ENCODE measurements at places on chromosomes 12 and 14.

GRCh38 chr12:104303538-104304151 lies at the start of gene EID3:
EID3 (plus strand) TSS chr12:104303739; CDS start chr12:104303935, 196 bp downstream.
- peaks cover 49% of the 10 kb centered on the region for H3K4me1 ChIP-seq
- H3K27ac ChIP-seq: peak within 1 kb of the TSS; percentile 97
- H3K36me3 ChIP-seq: peaks cover 12% of the 10 kb centered on the region
- DNase-seq: peak; percentile 81

GRCh38 chr14:63470962-63471793 lies 72.0 kb downstream of the PPP2R5E start:
- no peak overlapping the region for H3K4me3 ChIP-seq
- H3K36me3 ChIP-seq: no peaks in the 10 kb centered on the region
- H3K27me3 ChIP-seq: no peaks in the 10 kb centered on the region
- H3K27ac ChIP-seq: no peak overlapping the region
- no peak for DNase-seq

GRCh38 chr12:87464565-87464964 lies 564.6 kb downstream of the C12orf50 start:
- H3K27me3 ChIP-seq: no peaks in the 10 kb centered on the region
- H3K36me3 ChIP-seq: no peaks in the 10 kb centered on the region
- H3K4me3 ChIP-seq: no peak overlapping the region
- H3K4me1 ChIP-seq: no peaks in the 10 kb centered on the region
- no peak for DNase-seq

DNA sequence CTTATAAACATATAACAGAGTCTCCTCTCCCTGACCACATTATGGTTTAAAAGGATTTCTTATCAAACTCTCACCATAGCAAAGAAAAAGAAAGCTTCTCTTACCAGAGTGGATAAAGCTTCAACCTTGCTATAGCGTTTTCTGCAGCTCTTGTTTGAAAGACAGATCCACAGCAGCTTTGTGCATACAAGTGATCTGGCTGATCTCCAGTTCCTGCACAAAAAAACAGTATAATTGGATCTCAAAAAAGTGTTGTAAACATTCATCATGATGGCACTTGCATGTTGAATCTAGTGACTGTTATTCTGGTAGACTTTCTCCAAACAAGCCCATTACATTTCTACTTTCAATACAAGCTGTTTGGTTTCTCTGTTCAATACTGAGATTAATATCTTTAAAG lies 178.9 kb upstream of the MGAT4C start:
- no peaks in the 10 kb centered on the region for H3K36me3 ChIP-seq
- DNase-seq: no peak
- H3K4me3 ChIP-seq: no peak overlapping the region
- no peak overlapping the region for H3K27ac ChIP-seq

DNA sequence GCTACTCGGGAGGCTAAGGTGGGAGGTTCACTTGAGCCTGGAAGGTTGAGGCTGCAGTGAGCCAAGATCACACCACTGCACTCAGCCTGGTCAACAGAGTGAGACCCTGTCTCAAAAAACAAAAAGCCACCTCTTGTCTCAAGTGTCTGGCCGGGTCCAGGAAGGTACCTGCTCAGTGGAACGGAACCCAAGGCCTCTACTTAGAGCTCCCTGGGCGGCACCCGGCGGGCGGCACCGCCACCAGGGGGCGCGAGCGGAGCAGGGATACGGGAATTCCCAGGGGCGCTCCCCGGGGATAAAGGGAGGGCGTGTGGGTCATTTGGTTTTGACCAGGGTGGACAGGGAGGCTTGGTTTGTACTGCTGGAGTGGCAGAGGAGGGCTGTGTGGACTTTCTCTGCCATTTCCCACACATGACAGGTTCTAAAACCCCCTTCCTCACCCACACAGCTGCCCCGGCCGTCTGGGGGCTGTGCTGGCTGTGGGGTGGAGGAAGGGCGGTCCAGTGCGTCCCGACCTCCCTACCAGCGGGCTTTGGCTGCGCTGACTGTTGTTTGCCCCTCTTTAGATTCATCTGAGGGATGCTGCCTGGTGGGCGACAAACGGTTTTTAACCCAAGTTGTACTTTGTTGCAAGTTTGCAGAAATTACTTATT lies 91.4 kb downstream of the SETD3 start:
- H3K27ac ChIP-seq: no peak overlapping the region
- H3K27me3 ChIP-seq: peaks cover 18% of the 10 kb centered on the region
- H3K4me3 ChIP-seq: no peak overlapping the region

DNA sequence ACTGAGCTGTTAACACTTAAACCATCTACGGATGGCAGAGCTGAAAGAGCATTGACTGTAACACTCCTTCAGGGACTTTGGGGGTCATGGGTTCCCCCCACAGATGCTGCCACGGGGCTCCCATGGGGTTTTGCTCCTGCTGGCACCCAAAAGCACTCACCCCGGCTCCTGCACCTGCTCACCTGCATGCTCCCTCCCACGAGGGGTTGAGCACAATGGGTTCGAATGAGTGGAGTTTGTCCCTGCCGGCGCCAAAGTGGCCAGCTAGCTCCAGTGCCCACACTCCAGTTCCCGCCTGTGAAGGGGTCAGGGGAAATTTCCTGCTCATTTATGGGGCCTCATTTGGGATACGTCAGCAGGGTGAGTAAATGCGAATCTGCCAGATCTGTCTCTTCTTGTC lies 40.7 kb downstream of the TNFAIP2 start:
- peaks cover 1% of the 10 kb centered on the region for H3K36me3 ChIP-seq
- H3K27me3 ChIP-seq: peaks cover 8% of the 10 kb centered on the region
- DNase-seq: no peak
- H3K4me1 ChIP-seq: peaks cover 4% of the 10 kb centered on the region

DNA sequence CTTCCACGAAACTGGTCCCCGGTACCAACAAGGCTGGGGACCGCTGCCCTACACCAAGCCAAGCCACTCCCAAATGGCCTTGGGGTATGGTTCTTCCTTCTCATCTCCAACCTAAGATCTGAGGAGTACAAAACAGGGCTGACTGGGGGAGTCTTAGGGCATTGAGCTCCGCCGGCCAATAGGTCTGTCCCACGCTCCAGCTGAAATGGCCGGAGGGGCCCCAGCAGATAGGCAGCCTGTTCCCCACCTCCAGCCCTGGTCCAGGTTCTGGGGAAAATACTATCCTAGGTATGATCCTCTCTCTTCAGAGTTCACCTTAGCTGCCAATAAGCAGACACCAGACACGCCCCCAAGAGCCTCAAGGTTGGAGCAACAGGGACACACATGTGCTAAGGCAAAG lies 90.2 kb downstream of the ACTN1 start:
- H3K27ac ChIP-seq: no peak overlapping the region
- no peaks in the 10 kb centered on the region for H3K27me3 ChIP-seq
- no peaks in the 10 kb centered on the region for H3K4me1 ChIP-seq
- peaks cover 2% of the 10 kb centered on the region for H3K36me3 ChIP-seq

- no peaks in the 10 kb centered on the region for H3K4me1 ChIP-seq
- H3K4me3 ChIP-seq: no peak overlapping the region
- peaks cover 39% of the 10 kb centered on the region for H3K27me3 ChIP-seq
- H3K36me3 ChIP-seq: no peaks in the 10 kb centered on the region
- DNase-seq: no peak
Measured at GRCh38 chr14:87794561-87794960, 198.4 kb downstream of the GALC start.

DNA sequence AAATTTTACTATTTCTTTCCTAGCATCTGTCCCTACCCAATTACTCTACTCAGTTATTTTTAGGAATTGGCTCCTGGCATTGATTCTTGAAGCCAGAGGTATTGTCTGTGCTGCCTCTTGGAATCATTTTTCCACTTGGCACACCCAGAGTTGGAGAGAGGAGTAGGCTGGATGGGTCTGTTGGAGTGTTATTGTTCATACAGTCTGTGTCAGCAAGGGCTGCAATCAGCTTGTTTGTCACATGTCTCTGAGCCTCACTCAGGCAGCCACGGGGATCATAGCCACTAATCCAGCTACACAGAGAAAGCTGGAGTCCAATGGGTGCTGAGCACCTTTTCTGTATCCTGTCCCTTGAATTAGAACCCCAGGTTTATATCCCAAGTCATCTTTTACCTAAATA lies 176.0 kb upstream of the DYRK2 start:
- no peak overlapping the region for H3K27ac ChIP-seq
- no peaks in the 10 kb centered on the region for H3K4me1 ChIP-seq
- DNase-seq: no peak
- H3K4me3 ChIP-seq: no peak overlapping the region
- no peaks in the 10 kb centered on the region for H3K27me3 ChIP-seq
- no peaks in the 10 kb centered on the region for H3K36me3 ChIP-seq

GRCh38 chr12:72605975-72606374 lies 333.8 kb downstream of the TRHDE start:
- no peaks in the 10 kb centered on the region for H3K4me1 ChIP-seq
- H3K4me3 ChIP-seq: no peak overlapping the region
- no peak overlapping the region for H3K27ac ChIP-seq
- no peaks in the 10 kb centered on the region for H3K36me3 ChIP-seq
- no peaks in the 10 kb centered on the region for H3K27me3 ChIP-seq
- no peak for DNase-seq

DNA sequence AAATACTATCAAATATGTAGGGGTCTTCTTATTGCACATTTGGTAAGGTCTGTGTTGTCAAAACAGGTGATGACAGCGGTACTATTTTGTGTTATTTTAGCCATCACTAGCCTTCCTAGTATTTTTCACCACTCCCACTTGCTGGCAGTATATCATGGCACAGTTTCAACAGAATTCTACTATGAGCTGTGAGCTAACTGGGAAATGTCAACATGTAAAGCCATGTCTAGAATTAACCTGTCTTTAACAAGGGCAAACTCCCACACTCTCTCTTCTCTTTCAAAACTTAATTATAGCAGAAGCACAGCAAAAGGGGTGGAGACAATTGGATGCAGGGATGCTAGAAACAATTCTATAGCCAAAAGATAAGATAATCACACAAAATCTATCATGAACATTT lies 253.4 kb downstream of the PAX9 start:
- no peak for DNase-seq
- H3K36me3 ChIP-seq: no peaks in the 10 kb centered on the region
- H3K27ac ChIP-seq: no peak overlapping the region
- H3K27me3 ChIP-seq: no peaks in the 10 kb centered on the region
- no peak overlapping the region for H3K4me3 ChIP-seq

DNA sequence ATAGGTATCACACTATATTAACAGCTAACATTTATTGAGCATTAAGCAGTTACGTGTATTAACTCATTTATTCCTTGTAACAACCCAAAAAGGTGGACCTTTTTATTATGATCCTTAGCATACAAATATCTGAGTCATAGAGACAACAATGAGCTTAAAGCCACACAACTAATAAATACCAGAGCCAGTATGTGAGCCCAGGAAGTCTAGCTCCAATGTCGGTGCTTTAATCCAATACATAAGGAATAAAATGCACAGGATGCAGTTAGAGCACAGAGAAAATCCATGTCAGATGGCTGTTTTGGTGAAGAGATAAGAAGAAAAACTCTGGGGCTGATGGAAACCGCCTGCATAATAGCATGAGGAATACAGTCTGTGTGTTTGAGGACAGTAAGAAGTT lies 888.6 kb downstream of the TMTC2 start:
- no peak for DNase-seq
- H3K4me1 ChIP-seq: no peaks in the 10 kb centered on the region
- H3K4me3 ChIP-seq: no peak overlapping the region
- H3K36me3 ChIP-seq: no peaks in the 10 kb centered on the region
- no peak overlapping the region for H3K27ac ChIP-seq

DNA sequence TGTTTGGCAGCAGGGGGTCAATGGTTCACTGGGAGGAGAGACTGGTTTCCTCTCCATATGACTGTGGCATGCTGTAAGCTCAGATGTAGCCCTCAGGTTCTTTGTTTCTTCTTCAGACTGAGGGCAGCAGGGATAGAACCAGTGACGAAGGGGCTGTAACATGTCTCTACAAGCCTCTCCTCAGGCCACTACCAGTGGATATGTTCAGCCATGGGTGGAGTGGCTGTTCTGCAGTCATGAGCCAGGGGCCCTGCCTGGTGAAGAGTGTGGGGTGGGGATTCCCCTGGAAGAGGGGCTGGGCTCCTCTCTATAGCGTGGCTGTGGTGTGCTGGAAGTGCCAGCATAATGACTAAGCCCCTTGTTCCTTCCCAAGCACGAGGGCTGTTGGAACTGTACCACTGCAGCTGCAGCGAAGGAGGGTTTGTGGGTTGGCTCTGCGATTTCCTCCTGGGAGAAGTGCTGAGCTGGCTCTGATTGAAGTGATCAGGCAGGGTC lies 55.8 kb downstream of the CMAS start:
- no peak overlapping the region for H3K4me3 ChIP-seq
- no peak overlapping the region for H3K27ac ChIP-seq
- no peaks in the 10 kb centered on the region for H3K36me3 ChIP-seq
- DNase-seq: no peak
- H3K4me1 ChIP-seq: peaks cover 6% of the 10 kb centered on the region

- H3K4me3 ChIP-seq: no peak overlapping the region
- no peaks in the 10 kb centered on the region for H3K4me1 ChIP-seq
- H3K27me3 ChIP-seq: no peaks in the 10 kb centered on the region
- H3K27ac ChIP-seq: no peak overlapping the region
- DNase-seq: no peak
Measured at GRCh38 chr12:127654383-127654985, 612.5 kb upstream of the TMEM132C start.

GRCh38 chr14:102723650-102724049 lies 53.6 kb upstream of the TRAF3 start:
- no peak for DNase-seq
- H3K27me3 ChIP-seq: no peaks in the 10 kb centered on the region
- peaks cover 50% of the 10 kb centered on the region for H3K36me3 ChIP-seq
- H3K27ac ChIP-seq: no peak overlapping the region

GRCh38 chr14:33782923-33783322 lies 168.0 kb downstream of the EGLN3 start:
- no peak for DNase-seq
- no peaks in the 10 kb centered on the region for H3K4me1 ChIP-seq
- no peak overlapping the region for H3K4me3 ChIP-seq
- peaks cover 6% of the 10 kb centered on the region for H3K27me3 ChIP-seq
- H3K36me3 ChIP-seq: no peaks in the 10 kb centered on the region
- no peak overlapping the region for H3K27ac ChIP-seq

GRCh38 chr14:96637521-96637920 lies 135.3 kb downstream of the PAPOLA start:
- H3K27me3 ChIP-seq: no peaks in the 10 kb centered on the region
- H3K27ac ChIP-seq: no peak overlapping the region
- no peak for DNase-seq
- no peaks in the 10 kb centered on the region for H3K36me3 ChIP-seq
- no peak overlapping the region for H3K4me3 ChIP-seq

GRCh38 chr12:1504895-1505311 lies 89.5 kb downstream of the FBXL14 start:
- peaks cover 5% of the 10 kb centered on the region for H3K36me3 ChIP-seq
- peaks cover 61% of the 10 kb centered on the region for H3K27me3 ChIP-seq
- H3K4me1 ChIP-seq: peaks cover 11% of the 10 kb centered on the region
- DNase-seq: no peak
- H3K4me3 ChIP-seq: peak overlapping the region; percentile 26

- H3K4me3 ChIP-seq: no peak overlapping the region
- peaks cover 4% of the 10 kb centered on the region for H3K36me3 ChIP-seq
- H3K4me1 ChIP-seq: peaks cover 41% of the 10 kb centered on the region
Measured at GRCh38 chr12:4213471-4213870, 60.1 kb upstream of the CCND2 start.

GRCh38 chr12:23211384-23212320 lies 586.7 kb downstream of the ETNK1 start:
- H3K4me1 ChIP-seq: no peaks in the 10 kb centered on the region
- no peak overlapping the region for H3K27ac ChIP-seq
- no peaks in the 10 kb centered on the region for H3K27me3 ChIP-seq
- no peak for DNase-seq

- H3K27ac ChIP-seq: no peak overlapping the region
- no peaks in the 10 kb centered on the region for H3K36me3 ChIP-seq
- no peak for DNase-seq
- H3K4me1 ChIP-seq: peaks cover 7% of the 10 kb centered on the region
- peaks cover 34% of the 10 kb centered on the region for H3K27me3 ChIP-seq
- H3K4me3 ChIP-seq: no peak overlapping the region
Measured at GRCh38 chr12:52673217-52673616, 7.0 kb downstream of the KRT1 start.

- no peak for DNase-seq
- no peak overlapping the region for H3K27ac ChIP-seq
- H3K4me3 ChIP-seq: no peak overlapping the region
Measured at GRCh38 chr12:114998750-114999128, 314.8 kb upstream of the TBX3 start.

Measured in central memory CD8-positive, alpha-beta T cell (primary cell).